ENCODE measurements at places on chromosomes 5 and 9.

DNA sequence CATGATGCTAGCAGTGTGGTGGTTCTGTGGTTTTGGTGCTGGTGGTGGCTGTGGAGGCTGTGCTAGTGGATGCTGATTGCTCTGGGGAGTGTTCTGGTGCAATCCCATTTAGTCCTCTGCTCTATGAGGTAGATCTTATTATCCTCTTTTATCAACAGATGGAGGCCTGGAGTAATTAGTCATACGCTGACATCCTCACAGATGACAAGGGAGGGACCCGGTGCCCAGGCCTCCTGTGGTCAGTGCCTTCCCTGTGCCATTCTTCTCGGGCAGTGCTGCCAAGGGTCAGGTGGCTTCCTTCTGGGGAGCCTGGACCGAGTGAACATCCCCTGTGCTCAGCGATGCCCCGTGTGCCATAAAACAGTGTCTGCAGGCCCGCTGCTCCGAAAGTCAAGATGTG is 74.5 kb downstream of the COL5A1 start:
- no peak for DNase-seq

DNA sequence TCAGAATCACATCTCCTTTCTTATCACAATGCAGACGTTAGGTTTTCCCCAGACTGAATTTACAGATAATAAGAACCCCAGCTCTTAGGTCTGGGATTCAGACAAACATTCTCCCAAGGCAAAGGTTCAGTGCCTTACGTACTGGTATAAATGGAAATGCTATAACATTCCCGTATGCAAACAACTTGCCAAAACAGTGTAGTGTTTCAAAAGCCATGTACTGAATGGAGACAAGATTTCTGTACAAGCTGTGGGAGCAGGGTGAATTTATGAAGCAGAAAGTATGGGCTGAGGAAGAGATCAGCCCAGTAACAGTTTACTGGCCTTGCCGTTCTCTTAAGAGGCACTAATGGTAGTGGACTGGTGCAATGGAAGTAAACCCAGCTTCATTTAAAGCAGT is 225.5 kb upstream of the ZNF462 start:
- no peak for DNase-seq

GRCh38 chr5:98641671-98642070 is 131.8 kb upstream of the RGMB start:
- no peak for DNase-seq

- no peak for DNase-seq
These were observed 212.3 kb upstream of the IRX4 start for GRCh38 chr5:2095011-2095410.

- DNase-seq: no peak
These were observed 183.9 kb downstream of the SMARCA2 start for GRCh38 chr9:2198956-2199635.

DNA sequence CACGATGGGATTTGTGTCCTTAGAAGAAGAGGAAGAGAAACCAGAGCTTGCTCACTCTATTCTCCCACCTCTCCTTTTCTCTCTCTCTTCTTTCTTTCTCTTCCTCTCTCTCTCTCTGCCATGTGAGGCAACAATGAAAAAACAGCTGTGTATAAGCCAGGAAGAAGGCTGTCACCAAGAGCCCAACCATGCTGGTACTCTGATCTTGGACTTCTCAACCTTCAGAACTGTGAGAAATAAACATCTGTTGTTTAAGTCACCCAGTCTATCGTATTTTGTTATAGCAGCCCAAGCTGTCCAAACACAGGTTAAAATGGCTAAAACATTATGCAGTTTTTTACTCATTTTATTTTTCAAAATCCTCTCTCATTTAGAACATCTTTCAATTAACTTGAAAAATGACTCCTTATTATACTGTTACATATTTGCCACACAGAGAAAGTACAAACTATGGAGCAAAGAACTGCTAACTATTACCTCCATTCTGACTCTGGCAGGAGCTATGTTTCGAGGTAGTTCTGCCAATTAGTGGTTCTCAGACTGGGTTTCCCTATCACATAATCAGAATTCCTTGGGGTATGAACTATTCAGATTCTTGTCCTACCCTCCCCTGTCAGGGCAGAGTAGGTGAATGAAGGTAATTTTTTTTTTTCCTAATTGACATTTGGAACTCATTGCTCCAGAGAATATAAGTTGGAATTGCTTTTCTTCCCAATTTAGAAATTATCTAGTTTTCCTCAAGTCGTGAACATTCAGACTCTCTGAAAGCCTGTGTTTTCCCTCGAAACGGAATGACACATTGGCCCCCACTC is 434.6 kb downstream of the ENC1 start:
- DNase-seq: no peak

GRCh38 chr9:107660976-107661375 is 171.4 kb upstream of the KLF4 start:
- DNase-seq: no peak

DNA sequence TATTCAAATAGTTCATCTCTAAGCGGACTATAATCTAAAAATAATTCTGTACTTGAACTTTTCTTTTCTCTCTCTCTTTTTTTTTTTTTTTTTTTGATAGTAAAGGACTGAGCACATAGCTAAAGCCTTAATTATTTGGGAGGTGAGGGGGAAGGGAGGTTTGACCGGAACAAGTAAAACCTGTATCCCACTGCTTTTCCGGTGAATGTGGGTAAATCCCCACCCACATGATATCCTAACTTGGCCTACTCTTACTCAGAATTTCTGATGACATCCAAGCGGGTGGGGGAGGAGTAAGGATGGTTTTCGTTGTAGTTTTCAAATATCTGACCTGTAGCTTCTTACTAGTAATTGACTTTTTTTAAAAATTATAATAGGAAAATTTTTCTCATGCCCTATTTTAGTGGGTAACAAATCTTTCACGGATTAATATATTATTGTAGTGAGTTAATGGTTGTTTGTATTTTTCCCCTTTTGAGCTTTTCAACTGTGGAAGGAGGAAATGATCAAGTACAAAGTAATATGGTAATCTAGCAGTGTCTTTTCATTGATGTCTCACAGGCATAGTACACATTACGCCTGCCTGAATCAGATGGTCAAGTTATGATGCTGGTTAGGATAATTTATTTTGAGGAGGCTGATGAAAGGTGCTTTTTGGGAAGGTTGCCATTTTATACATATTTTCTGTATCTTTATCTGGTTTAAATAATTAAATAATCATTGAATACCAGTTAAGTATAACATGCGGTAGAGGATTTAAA is 2.2 kb upstream of the ELL2 start:
- DNase-seq: no peak

DNA sequence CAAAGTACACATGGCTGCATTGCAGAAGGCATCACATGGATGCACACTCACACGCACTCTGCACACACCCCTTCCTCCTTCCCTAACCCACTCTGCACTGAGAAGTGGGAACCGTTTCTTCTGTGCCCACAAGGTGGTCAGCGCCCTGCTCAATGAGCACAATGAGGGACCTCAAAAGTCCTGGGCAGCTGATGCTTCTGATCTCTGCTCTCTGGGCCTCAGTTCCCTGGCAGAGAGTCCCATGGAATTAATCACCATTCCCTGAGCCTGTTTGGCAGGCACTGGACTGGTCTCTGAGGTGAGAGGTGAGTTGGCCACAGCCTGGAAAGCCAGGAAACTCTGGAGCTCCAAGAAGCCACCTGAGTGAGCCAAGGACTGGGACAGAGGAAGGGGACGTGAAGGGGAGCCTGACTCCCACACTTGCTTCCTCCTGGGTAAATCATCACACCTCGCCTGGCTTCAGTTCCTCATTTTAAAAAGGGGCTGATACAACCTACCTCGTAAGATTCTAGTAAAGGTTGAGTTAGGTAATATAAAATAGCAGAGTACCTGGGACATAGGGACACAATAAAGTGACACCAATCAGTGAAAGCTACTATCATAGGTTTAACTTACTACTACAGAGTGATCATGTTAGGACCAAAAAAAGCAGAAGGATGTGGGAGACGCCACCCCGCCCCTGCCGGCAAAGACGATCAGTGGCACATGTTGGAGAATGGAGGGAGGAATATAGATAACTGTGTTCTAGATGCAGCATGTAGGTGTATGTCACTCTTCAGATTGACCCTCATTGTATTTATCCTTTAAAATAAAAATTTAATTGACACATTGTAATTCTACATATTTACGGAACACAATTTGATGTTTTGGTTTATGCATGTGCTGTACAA is 21.1 kb upstream of the IGFBPL1 start:
- no peak for DNase-seq

DNA sequence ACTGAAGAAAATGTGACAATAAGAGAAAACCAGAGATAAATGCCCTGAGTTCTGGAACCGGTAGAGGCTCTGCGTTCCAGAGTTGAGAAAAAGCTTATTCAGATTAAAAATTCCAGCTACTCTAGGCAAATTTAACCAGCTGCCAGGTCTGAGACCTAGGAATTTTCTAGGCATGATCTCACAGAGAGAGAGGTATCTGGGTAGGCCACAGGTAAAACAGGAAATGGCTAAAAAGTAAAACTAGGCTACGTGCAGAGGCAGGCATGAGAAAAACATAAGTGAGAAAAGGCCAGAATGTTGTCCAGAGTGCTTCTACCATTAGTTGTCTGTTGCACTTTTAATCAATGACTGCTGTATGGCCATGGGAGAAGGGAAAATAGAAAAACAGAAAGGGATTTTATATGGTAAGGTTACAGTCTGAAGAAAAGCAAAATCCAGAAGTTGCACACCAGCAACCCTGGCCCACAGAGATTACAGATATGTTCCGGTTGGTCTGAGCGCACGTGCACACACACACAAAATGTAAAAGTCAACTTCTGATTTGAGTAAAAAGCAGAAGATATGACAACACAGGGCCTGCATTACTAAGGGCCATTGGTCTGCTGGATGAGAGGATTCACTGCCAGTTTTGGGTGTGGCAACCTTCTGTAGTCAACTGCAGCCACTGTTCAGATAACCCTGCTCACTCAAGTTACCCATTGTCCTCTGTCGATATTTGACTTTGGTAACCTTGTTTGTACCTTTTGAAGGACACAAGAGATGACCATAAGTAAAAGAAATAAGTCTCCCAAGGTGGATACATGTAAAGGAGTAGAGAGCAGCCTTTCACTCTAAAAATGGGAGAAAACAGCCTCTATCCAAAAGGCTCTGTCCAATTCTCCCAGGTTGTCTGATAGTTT is 266.0 kb downstream of the DTWD2 start:
- no peak for DNase-seq

GRCh38 chr9:2469681-2470221 is 151.8 kb upstream of the VLDLR start:
- peak; percentile 2 for DNase-seq

DNA sequence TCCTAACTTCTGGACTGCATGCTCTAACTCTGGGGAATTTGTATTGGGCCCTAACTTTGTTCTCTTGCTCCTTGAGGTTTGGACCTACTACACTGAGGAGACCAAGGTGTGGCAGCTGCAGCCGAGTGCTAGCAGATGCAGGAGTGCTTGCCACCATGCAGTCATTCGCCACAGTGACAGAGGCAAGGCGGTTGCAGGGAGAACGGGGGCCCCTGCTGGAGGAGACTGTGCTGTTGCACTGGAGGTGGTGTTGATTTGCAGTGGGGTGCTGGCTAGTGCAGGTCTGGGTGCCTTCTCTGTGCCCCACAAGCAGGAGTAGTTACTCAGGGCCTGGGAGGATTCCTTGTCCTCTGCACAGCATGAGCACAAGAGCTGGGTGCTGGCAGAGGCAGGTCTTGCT is 22.4 kb upstream of the DIRAS2 start:
- no peak for DNase-seq

GRCh38 chr5:151520294-151520693 is 70.8 kb downstream of the FAT2 start:
- DNase-seq: no peak

- no peak for DNase-seq
These were observed 153.2 kb downstream of the MELK start for GRCh38 chr9:36725777-36726356.

DNA sequence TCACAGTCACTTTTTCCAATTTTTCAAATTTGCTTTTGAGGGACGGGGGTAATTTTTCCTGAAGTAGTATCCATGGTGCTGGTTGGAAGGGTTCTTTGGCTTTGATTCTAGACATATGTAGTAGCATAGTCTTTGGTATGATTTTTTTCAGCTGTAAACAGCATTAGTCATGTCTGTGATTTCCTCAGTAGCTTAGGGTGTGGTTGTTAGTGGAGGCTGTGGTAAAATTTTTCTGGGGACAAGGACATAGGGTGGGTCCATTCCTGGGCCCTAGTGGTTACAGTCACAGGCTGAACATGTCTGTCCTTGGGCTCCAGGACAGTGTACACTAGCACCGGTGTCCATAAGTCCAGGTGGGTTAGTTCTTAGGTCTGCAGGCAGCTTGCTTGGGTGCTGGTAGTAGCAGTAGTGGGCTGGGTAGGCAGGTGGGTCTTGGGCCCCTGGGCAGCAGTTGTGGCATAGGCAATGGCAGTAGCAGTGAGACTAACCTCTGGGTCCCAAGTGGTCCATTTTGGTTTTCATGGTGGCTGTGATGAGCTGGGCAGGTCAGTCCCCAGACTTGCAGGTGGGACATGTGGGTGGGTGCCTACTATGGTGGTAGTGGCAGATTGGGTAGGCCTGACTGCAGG is 100.0 kb upstream of the CXCL14 start:
- no peak for DNase-seq

GRCh38 chr9:99577351-99577750 is 244.3 kb upstream of the NR4A3 start:
- no peak for DNase-seq

DNA sequence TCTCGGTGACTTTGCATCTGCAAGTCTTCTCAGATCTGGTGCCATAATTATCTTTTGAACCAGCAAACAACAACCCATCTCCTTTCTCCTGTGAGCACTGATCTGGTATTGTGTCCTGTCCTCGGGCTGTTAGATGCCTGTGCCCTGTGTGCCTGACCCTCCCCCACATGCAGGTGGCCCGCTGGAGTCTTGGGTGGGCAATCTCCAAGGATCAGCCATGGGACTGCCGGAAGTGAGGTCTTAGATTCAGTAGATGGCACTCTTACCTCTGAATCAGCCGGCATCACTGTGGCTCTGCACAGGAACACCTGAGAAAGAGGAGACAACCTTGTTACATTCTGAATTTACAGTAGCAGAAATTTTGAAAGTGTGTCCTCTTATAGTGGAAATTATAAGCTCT is 172.4 kb downstream of the IRX2 start:
- no peak for DNase-seq

GRCh38 chr5:135887881-135888614 is 7.6 kb downstream of the IL9 start:
- no peak for DNase-seq

GRCh38 chr5:62259699-62260250 is 46.2 kb upstream of the KIF2A start:
- DNase-seq: no peak

GRCh38 chr5:59007460-59008063 is 424.7 kb downstream of the RAB3C start:
- DNase-seq: no peak

All from SHP77 (cell line).